ENCODE measurements at places on chromosomes 1 and 21.

DNA sequence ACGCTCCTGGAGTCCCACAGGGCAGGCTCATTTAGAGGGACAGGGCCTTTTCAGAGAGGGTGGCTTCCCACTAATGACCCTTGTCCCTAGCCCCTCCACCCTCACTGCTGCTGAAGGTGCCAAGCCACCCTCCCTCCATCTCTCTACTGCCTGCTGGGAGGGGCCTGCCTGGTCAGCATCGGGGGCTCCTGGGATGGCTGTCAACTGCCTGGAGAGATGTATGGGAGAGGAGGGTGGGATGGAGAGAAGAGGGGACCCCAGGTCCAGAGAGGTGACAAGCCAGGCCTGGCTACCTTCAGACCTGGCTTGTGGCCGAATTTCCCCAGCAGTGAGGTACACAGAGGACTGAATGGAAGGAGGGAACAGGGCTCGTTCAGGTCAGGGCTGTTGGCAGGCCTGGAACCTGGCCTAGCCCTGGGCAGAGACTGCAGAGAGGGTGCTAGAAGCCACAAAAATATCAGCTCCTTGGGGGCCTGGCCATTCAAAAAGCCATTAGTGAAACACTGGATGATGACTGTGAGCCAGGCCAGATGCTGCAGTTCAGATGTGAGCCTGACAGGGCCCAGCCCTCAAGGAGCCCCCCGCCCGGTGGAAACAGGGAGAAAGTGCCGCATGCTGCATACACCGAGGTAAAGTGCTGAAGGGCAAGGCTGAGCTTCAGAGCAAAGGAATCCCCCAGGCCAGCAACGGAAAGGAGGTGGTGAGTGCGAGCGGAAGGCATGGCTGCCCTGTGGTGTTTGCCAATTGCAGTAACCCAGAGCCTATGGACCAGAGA is 20.0 kb downstream of the MMEL1 start:
- no peak for DNase-seq

GRCh38 chr1:170670802-170671628 is 7.1 kb downstream of the PRRX1 start:
- no peak for DNase-seq

GRCh38 chr1:96772972-96773371 is 51.4 kb downstream of the PTBP2 start:
- no peak for DNase-seq

DNA sequence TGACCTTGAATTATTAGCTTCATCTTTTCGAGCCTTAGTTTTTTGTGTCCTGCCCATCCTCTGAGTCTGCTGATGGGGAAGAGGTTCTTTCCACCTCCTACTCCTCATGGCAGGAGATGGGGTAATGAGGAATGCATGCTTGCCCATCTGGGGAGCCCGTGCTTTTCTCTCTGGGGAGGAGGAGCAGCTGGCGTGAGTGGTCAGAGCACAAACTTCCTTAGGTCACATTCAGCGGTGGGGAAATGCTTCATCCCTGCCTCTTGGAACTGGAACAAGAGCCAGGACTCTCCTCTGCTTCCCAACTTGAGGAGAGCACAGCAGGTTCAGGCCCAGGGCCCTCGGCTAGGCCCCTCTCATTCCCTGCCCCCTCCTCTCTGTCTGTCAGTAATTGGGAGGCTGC is 155.0 kb downstream of the PCNX2 start:
- no peak for DNase-seq

GRCh38 chr1:232473324-232473723 is 156.6 kb downstream of the SIPA1L2 start:
- no peak for DNase-seq

- no peak for DNase-seq
Observed at GRCh38 chr1:211653959-211654496, 21.4 kb downstream of the NEK2 start.

DNA sequence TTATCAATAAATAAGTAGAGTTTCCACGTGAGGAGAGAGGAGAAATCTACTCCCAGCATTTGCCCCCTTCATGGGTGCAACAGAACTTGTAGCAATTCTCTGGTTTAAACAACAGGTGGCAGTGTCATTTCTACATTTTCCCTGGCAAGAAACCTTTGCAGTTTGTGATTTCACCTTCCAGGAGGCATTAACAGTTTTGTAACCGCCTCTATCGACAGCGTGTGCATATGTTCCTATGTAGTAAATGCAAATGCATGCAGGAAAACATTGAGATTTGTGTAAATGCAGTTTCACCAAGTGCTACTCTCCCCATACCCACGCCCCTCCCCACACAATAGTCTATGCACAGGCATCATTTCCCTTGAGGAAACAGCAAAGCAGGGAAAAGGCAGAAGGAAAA is 494.7 kb downstream of the SMYD3 start:
- DNase-seq = no peak

DNA sequence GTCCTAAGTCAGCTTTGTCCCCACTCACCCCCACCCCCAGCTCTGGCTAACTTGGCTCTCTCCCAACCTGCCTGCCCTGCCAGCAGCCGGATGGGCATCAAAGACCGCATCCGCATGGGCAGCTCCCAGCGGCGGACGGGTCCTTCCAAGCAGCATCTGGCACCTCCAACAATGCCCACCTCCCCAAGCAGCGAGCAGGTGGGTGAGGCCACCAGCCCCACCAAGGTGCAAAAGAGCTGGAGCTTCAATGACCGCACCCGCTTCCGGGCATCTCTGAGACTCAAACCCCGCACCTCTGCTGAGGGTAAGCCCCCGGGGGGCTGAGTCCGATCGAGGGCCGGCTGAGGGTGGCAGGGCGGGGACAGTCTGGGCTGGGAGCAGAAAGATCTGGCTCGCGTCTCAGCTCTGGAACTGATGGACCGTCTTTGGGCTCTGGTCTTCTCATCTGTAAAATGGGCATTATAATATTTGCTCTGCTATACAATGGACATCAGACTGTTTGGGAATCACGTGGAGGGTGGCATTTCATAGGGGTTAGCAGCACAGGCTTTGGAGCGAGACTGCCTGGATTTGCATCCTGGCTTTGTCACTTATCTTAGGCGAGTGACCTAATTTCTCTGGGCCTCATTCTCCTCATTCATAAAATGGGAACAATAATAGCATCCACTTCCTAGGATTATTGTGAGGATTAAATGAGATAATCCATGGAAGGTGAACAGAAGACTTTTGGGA is 31.0 kb downstream of the CITED4 start:
- DNase-seq = no peak

- DNase-seq = no peak
Observed at GRCh38 chr21:31732597-31733550, 956 bp upstream of the SCAF4 start.

DNA sequence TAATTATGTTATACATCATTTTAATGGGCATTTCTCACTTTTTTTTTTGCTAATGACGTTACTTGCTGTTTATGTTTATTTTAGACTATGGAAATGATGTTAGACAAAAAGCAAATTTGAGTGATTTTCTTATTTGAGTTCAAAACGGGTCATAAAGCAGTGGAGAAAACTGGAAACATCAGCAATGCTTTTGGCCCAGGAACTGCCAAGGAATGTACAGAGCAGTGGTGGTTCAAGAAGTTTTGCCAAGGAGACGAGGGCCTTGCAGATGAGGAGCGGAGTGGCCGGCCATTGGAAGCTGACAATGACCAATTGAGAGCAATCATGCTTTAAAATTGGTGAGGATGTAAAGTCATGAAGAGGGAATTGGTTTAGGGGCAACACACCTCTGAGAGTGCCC is 32.1 kb upstream of the KCNE2 start:
- DNase-seq = no peak

- DNase-seq = no peak
Observed at GRCh38 chr21:29892379-29892778, 47.4 kb downstream of the GRIK1 start.

GRCh38 chr1:228079601-228080263 is 2.8 kb upstream of the ARF1 start:
- no peak for DNase-seq

DNA sequence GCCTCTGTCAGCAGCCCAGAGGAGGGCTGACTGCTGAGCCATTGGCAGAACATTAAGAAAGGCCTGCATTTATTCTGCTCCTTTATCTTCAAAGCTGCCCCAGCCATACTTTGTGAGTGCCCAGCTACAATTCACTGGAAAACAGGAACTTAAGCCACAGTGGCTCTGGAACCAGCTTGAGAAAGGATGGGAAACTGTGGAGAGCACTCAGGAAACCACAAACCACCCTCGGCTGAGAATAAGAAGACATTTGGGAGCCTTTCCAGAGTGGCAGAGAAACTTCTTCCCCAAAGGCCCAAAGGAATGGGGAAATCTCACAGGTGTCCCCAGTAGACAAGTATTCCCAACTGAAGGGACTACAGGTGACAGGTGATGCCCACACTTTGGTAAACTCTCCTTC is 1.8 kb downstream of the LAMB3 start:
- no peak for DNase-seq

DNA sequence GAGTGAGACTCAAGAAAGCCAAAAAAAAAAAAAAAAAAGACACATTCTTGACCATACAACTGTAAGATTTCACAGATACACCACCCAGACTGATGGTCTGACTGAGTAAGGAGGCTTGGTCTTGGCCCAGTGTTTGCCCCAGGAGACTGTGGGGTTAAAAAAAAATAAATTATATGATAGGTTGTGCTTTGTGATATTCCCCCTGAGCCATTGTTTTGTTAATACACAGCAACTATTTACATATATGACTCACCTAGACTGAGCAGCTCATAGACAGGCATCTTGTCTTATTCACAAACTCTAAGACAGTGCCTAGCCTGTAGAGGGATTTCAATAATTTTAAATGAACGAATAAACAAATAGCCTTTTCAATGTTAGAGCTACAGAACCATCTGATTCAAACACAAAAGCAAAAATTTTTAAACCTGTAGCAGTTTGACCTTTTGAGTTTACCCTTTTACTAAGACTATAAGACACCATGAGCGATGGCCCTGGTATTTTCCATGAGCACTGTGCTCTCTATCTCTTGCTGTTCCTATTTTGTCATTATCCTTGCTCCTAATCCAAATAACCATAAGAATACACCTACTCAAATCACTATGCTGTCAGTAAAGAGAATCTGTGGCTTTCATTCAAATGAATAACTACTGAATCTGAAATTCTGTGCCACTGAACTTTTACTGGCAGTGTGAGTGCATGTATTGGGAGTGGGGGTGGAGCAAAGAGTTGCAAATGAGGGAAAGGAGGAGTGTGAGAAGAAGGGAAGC is 199.4 kb upstream of the PTBP2 start:
- no peak for DNase-seq

GRCh38 chr1:27513958-27514357 is 24.0 kb upstream of the WASF2 start:
- no peak for DNase-seq

Data from GM18507 (cell line).